Activated CD4-positive, alpha-beta T cell treated with anti-CD3 and anti-CD28 coated beads for 1 hour (primary cell): ENCODE measurements at places on chromosomes 3 and 15.

- DNase-seq = no peak
Observed at GRCh38 chr3:133135306-133135705, 97.1 kb downstream of the TMEM108 start.

DNA sequence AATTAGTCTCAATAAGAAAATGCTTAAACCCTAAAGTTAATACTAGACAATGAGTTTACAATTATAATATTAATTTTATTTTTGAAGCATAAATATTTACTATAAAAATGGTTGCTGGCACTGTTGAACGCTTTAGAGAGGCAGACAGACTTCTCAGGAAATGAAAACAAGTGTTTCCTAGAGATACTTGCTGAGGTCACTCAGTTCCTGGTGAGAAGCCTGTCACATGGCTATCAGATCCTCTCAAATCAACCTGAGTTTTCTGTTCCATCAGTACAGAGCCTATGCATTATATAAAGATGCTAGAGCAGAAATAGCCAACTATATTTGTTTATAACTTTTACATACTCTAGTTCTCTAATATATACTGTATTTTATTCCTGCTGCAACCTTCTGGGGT is 109.2 kb downstream of the MYO5A start:
- no peak for DNase-seq

DNA sequence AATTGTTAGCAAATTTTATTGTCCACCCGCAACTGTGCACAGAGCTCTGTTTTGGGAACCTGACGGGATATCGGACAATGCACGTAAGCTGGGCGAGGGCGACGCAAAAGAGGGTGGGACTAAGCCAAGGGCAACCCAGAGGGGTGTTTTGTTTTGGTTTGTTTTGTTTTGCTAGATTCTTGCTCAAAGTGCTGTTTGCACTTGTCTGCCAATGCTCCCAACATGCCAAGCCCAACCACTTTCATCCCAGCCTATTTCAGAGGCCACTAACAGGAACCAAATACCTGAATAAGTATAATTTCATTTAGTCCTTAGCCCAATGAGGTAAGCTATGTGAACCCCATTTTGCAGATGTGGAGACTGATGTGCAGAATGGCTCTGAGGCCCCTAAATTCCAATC is 9.7 kb upstream of the CMTM7 start:
- no peak for DNase-seq

GRCh38 chr3:59865351-59865750 is 815.5 kb upstream of the CFAP20DC start:
- DNase-seq = no peak

- DNase-seq = no peak
Observed at GRCh38 chr3:188546835-188547670, 393.1 kb downstream of the LPP start.

DNA sequence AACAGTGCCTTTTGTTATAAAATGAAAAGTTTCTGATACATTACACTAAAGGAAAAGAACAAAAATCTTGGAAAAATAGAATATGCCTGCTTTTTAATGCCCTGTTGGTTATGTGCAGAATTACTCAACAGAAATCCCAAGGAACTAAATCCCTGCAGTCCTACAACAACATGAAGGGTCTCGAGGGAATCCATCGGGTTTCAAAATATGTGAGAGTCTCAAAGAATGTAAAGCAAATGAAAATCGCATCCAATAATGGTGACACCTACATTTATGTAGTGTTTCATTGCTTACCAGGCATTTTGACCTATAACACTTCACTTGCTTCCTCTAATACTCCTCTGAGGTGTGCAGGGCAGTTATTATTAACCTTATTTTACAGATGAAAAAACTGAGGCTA is 411.3 kb downstream of the FOXP1 start:
- no peak for DNase-seq

DNA sequence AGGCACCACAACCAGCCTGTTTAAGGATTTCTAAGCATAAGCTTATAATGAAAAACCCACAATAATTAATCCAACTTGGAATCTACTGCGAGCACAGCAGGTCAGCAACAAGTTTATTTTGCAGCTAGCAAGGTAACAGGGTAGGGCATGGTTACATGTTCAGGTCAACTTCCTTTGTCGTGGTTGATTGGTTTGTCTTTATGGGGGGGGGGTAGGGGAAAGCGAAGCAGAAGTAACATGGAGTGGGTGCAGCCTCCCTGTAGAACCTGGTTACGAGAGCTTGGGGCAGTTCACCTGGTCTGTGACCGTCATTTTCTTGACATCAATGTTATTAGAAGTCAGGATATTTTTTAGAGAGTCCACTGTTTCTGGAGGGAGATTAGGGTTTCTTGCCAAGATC is 15.1 kb downstream of the APOD start:
- DNase-seq = no peak

DNA sequence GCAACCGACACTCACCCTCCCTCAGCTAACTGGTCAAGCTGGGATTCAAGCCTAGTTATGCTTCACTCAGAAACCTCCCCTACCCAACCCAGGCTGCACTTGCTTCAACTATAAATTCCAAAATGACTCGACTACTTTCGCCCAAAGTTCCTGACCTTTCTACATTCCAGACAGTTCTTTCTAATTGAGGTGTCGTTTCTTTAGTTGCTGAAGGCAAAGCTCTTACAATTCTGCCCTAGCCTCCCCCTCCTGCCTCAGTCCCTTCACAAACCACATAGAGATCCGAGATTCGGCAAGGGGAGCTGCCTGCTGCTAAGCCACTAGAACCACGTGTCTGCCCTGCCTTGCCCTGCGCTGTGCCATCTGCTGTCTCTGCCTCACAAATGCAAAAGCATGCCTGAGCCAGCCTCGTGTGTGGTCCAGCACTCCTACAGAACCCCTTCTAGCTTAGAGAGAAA is 74.7 kb upstream of the SH3GL3 start:
- no peak for DNase-seq

DNA sequence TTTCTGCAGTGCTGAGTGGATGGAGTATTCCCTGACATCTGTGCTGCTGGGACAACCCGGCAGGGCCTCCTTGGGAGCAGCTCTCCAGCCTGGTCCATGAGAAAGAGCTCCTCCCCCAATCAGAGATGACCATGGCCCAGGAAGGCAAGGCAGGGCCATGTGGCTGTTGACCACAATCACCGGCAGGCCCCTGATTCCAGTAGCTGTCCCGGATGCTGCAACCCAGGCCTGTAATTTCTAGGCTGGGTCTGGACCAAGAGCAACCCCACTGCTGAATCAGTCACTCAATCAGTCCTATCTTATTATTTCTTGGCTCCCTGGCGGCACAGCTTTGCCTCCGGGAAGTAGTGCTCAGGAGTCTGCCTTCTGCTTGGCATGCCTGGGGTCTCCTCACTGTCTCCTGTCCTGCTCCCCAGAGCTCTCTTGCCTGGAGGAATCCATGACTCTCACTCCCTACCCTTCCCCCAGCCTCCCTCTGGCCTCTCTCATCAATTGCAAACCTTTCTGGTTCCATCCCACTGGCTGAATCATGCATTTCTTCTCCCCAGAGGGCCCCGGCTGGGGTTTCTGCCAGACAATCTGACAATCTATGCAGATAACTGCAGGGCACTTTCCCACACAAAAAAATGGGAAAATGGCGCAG is 32.6 kb upstream of the ITGA11 start:
- DNase-seq = no peak

DNA sequence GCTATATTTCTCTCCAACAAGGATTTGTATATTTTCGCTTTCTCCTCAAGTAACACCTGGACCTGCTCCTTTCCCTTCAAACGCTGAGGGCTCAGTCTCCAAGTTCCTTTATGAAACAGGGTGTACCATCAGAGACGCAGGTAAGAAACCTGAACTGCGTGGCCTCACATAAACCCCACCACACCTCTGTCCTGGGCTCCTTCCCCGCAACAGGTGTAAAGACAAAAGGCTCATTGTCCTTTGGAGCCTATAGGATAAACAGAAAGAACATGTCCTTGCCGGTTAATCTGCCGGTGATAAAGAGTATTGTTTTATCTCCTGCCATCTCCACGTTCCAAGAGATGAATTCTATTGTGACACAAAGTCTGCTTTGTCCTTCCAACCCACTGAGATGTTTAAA is 111.8 kb upstream of the ADAMTS9 start:
- no peak for DNase-seq

DNA sequence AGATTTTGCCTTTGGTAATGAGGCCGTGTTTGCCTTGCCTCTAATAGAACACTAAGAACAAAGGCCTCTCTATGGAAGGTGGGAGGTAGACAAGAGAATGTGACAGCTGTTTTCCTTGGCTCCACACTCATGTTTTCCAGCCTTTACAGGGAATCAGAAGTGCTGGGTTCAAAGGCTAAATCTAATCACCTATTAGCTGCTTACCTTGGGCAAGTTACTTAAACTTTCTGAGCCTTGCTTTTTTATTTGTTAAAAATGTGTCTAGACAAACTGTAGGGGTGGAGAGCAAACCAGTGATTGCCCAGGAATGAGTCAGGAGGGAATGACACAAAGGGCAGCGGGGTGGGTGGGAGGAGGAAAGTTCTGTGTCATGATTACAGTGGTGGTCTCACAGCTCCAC is 179.0 kb downstream of the P3H2 start:
- no peak for DNase-seq

DNA sequence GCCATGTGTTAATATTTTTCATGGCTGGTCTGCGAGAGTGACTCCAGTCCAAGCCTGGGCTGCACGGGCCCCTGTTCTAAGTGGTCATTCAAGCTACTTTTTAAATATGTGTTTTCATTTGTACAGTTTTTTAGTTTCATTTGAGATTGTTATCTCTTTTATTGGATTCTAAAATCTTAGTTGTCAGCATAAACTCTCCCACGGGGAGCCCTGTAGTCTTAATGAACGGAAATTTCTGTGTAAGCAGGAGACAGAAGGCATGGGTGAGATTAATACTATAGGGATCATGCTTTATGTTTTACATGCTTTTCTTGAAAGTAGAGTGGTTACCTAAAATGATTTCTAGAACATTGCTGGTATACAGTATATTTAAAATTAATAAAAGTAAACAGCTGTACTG is 373.1 kb upstream of the SLCO3A1 start:
- DNase-seq = no peak

- no peak for DNase-seq
Observed at GRCh38 chr3:37236024-37236423, 61.6 kb upstream of the LRRFIP2 start.

DNA sequence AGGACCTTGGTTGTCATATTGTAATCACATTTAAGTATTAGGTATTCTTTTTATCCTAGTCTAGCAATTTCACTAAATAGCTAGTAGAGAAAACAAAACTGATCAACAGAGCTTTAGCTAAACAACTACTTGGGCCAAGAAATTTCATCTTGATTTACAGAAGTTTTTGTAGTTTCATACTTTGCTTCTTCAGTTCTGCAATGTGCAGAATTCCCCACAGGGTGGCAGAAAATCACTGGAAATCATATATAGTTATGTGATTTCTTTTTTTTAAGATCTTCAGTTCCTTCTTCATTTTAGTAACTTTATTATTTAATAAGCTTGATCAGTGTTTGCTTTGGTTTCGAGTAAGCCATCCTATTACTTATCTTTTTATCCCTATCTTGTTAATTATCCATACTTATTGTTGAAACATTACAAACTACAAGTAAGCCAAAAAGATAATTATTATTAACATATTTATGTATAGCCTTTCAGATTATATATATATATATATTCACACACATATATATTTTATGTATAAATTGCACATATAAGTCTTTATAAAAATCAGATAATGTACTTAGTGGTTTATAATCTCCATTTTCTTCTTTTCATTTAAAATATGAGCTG is 2.2 kb upstream of the BNIP2 start:
- no peak for DNase-seq

- no peak for DNase-seq
Observed at GRCh38 chr3:50608278-50608677, 3.3 kb downstream of the CISH start.

GRCh38 chr3:100437721-100438622 is 36.6 kb downstream of the LNP1 start:
- no peak for DNase-seq

GRCh38 chr3:6262010-6262409 is 598.9 kb upstream of the GRM7 start:
- DNase-seq = no peak

- no peak for DNase-seq
Observed at GRCh38 chr15:30042556-30042955, 40.2 kb upstream of the GOLGA8J start.

GRCh38 chr3:40118091-40118490 is 191.4 kb upstream of the EIF1B start:
- no peak for DNase-seq

GRCh38 chr3:191051037-191051436 is 148.0 kb upstream of the OSTN start:
- no peak for DNase-seq

DNA sequence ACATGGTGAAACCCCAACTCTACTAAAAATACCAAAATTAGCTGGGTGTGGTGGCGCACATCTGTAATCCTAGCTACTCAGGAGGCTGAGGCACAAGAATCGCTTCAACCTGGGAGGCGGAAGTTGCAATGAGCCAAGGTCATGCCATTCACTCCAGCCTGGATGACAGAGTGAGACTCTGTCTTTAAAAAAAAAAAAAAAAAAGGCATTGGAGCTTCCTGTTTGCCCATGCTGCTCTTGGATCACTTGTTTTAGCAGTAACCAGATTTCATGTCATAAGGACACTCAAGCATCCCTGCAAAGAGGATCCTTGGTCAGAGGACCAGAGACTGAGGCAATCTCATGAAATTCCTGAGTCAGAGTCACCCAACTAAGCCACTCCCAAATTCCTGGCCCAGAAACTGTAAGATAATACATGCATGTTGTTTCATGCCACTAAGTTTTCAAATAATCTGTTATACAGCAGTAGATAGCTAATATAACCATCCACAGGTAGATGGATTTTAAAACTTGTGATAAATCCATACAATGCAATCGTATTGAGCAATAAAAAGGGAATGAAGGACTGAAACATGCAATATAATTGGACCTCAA is 82.0 kb upstream of the XXYLT1 start:
- no peak for DNase-seq

GRCh38 chr3:138465925-138466324 is 31.5 kb downstream of the ESYT3 start:
- no peak for DNase-seq

DNA sequence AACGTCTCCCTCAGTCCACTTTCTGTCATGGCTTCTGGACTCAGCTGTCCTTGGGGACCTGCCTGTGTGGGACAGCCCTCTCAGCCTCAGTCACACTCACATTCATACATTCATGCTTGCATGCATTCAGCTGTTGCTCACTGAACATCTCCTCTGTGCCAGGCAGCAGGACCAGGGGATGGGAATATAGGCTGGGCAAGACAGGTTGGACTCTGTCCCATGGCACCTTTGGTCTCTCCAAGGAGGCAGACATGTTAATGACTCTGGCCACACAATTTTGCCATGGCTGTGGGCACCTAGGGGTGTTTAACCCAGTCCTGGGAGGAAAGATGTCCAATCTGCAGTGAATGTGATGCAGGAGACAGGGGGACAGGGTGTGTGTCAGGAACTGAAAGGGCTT is 7.8 kb upstream of the DNAH1 start:
- no peak for DNase-seq
